ENCODE measurements at places on chromosomes 6 and 20. TPM values are rescaled to one million over a fixed set of nuclear protein-coding genes. Genes with fewer than 3 reads are reported as not detected.

Gene HMGCLL1
- total RNA-seq, result 2.0 TPM

Gene TXLNB
- total RNA-seq, result 0.05 TPM

Gene RNF8
- 4.8 TPM for total RNA-seq

Gene CD24
- 694 TPM for total RNA-seq

Gene ANKRD66
- total RNA-seq, result not detected

Gene RBM24
- not detected for total RNA-seq

Gene ABHD16B
- not detected for total RNA-seq

Gene RAD21L1
- total RNA-seq, result not detected

Gene XKR7
- 0.06 TPM for total RNA-seq

Gene PAX1
- not detected for total RNA-seq

Gene ARFGEF3
- 16.6 TPM for total RNA-seq

Gene PPIL6
- total RNA-seq, result 3.2 TPM

Gene ADTRP
- 0.09 TPM for total RNA-seq

DNA sequence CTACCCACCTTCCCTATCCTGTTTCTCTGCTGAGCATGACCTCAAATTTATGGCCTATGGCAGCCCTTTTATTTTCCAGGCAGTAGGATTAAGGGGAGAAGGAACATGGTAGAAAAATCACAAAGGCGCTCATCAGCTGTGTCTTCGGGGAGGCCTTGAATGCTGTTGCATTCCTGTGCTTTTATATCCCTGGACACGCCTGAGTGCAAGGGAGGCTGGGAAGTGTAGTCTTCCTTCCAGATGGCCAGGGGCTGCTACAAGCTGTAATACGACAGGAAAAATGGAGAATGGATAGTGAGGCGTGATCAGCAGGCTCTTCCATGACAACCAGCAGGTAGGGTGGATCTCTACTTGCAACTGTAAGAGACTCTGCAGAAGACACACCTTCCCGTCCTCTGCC lies 210.9 kb upstream of the GGTLC1 start:
- DNase-seq, result no peak

GRCh38 chr20:47306755-47307370 lies 49.6 kb downstream of the ZMYND8 start:
- no peak for DNase-seq

GRCh38 chr20:39974966-39975501 lies 714.0 kb downstream of the MAFB start:
- no peak for DNase-seq

GRCh38 chr6:116286773-116287358 lies 7.1 kb upstream of the TSPYL1 start:
- no peak for DNase-seq

DNA sequence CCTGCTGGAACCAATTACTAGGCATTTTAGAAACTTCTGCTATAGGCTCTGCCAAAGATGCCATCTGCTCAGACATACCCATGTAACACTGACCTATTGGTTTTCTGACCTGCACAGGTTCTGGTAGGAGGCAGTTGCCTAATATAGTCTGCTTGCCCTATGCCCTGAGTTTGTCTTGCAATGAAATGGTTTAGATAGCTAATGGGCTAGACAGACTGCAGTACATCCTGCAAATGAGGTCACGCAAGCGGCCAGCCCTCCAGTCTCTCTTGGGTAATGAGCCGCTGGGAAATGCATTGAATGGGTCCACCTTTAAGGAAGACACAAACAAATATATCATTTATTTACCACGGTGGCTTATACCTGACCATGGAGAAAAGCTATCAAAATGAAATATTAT lies 90.6 kb upstream of the B3GAT2 start:
- DNase-seq, result no peak

DNA sequence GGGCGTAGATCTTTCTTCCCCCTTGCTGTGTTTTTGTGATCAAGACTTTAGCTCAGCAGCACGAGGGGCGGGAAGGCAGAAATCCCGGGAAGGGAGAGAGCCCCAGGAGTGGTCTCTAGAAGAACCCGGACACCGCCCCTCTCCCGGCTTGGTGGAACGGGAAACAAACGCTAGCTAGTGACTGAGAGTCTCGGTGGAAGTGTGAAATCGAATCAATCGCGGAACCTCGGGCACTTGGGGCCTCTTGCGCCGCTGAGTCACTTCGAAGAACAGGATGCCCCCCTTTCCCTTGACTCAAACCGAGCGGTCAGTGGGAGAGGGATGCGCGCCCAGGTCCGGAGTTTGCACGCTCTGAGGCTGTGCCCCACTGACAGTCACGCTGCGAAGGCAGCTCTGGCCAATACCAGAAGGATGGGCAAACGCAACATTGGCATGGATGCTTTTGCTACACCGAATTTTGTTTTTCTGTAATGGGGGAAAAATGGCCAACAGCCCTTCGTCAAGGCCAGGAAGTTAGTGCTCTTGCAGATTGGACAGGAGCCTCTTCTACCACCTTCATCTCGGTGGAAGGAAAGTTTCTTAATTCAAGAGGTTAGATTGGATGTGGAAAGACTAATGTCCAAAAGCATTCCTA lies 1.6 kb upstream of the OLIG3 start:
- no peak for DNase-seq

DNA sequence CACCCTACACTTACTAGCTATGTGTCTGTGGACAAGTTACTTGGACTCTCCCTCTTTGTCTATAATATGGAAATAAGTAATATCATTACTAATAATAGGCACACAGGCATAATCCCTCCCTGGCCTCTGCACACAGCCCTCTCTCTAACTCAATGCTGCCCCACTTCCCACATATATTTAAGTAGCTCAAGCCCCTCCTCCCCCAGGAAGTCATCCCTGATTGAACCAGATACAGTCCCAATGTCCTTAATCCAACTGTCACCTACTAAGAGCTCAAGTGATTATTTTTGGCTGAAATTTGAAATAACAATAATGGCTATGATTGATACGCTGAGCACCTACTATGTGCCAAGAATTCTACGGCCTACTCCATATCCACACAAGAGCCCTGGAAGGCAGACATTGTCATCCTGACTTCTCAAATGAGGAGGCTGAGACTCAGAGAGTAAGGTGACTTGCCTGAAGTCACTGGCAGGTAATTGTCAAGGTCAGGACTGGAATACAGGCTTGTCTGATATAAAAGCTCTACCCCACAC lies 29.4 kb downstream of the MRPL14 start:
- DNase-seq, result no peak

GRCh38 chr20:62611012-62611411 lies 31.3 kb upstream of the SLCO4A1 start:
- DNase-seq, result no peak

DNA sequence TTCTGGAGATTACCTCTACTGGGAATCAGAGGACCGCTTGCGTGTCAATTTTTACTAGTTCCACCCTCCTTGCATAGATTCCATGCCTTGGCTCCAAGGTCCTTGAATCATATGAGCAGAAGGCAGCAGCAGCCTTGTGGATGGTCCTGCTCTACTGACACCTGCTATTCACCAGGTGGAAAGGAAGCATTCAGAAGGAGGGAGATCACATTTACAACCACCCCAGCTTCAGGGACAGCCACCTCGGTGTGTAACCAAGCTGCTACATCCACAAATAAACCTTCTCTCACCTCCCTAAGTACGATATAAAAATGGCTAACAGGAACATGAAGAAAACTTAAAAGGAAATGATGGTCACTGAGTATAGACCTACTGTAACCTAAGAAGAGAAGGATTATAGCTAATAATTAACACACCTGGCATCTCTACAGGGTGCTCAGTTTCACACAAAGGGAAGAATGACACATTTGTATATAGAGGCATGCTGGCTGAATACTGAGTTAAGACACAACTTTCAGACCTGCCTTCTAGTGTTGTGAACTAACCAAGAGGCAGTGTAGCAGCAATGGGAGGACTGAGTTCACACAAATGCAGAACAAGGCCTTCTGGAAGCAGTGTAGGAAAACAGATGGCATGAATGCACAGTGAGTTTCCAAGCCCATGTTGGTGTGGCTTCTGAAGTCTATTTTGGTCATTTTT lies 46.3 kb upstream of the SRPK1 start:
- no peak for DNase-seq

GRCh38 chr6:13112921-13113320 lies 215.4 kb downstream of the TBC1D7 start:
- no peak for DNase-seq

DNA sequence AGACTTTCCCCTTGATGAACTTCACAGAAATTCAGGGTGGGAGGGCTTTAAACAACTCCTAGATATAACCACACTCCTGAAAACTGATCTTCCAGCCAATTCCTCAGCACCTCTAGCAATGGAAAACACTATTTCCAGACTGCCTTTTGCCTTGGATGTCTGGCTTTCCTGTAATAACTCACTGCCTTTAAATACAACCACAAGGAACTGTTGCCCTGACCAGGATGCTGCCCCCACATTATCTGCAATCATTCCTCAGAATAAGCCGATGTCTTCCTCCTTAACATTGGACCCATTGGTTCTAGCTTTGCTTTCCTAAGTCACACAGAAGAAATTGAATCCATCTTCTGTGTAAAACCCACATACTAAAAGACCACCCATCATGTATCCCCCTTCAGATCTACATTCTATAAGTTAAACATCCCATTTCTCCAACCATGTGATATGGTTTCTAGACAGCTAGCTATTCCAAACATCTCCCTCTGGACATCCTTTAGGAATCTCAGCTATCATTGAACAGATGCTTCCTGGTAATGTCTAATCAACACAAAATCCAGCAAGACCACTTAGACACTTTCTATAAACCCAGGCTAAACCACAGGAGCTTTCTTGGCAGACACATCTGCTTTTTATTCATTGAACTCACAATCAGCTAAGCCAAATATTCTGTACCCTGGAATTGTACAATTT lies 95.9 kb upstream of the KCNQ5 start:
- no peak for DNase-seq

GRCh38 chr20:54123587-54124180 lies 50.1 kb downstream of the CYP24A1 start:
- peak; percentile 52 for DNase-seq

DNA sequence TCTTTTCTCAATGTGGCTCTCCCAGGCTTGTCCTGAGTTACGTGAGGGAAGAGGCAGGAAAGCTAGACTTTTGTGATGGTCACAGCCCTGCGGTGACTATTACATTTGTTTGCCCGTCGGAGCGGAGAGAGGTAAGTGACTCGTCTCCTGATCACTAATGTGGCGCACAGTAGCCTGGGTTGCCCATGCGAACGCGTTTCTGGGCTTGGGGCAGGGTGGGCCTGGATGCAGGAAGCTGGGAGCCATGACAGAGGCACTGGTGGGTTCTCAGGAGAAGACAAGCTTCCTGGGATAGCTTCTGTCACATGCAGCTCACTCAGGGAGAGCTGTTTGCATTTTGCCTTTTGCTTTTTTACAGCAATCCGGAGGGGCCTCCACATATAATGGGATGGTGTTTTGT lies 60.6 kb downstream of the IGF2R start:
- no peak for DNase-seq

DNA sequence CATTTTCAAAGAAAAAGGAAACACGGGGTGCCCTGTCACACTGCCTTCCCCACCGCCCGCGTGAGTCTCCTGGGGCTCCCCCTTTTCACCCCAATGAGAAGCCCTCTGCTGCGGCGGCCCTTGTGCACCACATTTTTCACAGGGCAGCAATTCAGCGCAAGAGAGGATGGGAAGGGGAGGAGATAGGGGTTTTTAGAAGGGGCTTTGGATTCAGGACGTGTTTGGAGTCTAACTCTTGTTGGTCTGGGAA lies 726 bp upstream of the ARFGEF3 start:
- no peak for DNase-seq

GRCh38 chr6:43766500-43766853 lies 3.5 kb upstream of the VEGFA start:
- no peak for DNase-seq

DNA sequence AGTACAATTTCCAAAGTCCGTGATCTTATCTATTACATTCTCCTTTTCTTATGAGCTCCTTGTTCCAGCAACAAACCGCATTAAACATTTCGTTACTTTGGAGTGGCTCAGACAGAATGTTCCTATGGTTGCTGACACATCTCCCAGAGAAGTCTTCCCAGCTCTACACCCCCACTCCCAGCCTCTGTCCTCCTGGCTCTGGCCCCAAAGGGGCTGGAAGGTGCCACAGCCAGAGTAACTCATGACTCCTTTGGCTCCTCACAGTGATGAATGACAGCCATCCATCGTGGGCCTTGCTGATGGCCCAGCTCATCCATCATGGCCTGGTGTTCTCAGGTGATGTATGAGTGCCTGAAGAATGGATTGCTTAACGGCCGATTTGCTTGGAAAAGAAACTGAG lies 203.0 kb downstream of the DHX35 start:
- no peak for DNase-seq

- DNase-seq, result no peak
Measured at GRCh38 chr6:90079560-90080490, 185.6 kb downstream of the GJA10 start.

- no peak for DNase-seq
Measured at GRCh38 chr6:155943635-155944034, 488.0 kb upstream of the NOX3 start.

DNA sequence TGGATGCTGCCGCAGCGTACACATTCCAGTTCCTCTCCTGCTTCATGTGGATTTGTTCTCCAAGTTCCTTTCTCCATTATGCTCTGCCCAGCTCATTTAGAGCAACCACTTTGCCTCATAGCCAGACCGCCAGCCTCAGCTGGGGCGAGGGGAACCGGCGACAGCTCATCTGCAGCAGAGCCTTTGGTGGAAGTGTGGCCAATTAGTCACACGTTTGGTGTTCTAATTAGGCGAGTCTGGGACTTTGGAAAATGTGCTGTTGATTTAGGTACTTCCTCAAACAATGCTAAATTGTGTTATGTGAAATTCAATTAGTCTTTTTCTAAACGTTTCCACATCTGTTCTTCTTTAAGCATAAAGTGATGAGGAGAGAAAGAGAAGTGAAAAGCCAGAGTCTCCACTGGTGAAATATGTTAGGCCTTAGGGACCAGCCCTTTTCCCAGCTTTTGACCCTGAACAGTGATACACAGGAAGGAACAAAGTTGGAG lies 217.9 kb downstream of the TBX18 start:
- DNase-seq, result no peak

GRCh38 chr6:15713325-15713724 lies 50.5 kb upstream of the DTNBP1 start:
- no peak for DNase-seq

DNA sequence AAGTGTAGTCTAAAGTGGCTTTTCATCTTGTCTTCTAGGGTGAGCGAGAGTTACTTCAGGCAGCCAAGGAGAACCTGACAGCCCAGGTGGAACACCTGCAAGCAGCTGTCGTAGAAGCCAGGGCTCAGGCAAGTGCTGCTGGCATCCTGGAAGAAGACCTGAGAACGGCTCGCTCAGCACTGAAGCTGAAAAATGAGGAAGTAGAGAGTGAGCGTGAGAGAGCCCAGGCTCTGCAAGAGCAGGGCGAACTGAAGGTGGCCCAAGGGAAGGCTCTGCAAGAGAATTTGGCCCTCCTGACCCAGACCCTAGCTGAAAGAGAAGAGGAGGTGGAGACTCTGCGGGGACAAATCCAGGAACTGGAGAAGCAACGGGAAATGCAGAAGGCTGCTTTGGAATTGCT lies 27.1 kb downstream of the C20orf173 start:
- DNase-seq, result no peak

Data from pancreas (tissue), 10 donors.